Epithelial cell of prostate (primary cell): ENCODE measurements at places on chromosomes 5 and 9.

DNA sequence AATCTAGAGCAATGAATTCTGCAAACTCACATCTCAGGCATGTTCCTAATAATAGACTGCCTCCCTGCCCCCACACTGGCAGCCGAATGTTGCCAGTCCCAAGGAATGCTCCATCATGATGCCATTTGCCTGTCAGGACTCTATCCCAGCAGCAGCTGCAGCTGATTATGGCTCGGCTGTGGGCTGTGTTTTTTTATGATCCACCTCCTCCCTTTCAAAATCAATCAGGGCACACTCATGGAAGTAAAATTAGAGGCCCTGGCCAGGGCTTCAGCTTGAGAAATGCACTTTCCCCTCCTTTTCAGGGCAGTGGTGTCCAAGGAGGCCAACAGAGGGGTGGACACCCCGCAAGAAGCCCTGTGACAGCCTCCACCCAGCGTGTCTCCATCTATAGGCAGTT is 176.7 kb upstream of the S1PR3 start:
- no peak for DNase-seq

GRCh38 chr9:110189559-110190320 is 18.2 kb downstream of the C9orf152 start:
- no peak for DNase-seq

- DNase-seq: no peak
These were observed 125.6 kb upstream of the SLCO6A1 start for GRCh38 chr5:102624405-102624804.

DNA sequence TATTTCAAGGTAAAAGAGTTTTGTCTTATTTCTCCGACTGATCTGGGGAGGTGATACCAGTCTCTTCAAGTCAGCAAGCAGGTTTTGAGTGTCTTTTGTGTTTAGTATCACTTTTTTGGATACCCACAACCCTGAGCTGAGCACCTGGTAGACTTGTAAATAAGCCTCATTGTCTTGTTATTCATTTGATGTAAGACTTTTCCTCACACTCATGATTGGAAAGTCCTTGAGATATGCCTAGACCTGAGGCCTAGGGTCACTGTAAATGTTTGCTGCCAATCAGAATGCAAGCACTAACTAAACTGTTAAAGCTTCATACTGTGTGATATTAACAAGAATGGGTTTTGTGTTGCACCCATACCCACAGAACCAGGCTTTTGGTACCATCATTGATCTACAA is 100.7 kb upstream of the CKMT2 start:
- no peak for DNase-seq

GRCh38 chr9:89432986-89433530 is 64.9 kb downstream of the SEMA4D start:
- DNase-seq: no peak

- DNase-seq: no peak
These were observed 995 bp downstream of the IPPK start for GRCh38 chr9:92668746-92669526.

DNA sequence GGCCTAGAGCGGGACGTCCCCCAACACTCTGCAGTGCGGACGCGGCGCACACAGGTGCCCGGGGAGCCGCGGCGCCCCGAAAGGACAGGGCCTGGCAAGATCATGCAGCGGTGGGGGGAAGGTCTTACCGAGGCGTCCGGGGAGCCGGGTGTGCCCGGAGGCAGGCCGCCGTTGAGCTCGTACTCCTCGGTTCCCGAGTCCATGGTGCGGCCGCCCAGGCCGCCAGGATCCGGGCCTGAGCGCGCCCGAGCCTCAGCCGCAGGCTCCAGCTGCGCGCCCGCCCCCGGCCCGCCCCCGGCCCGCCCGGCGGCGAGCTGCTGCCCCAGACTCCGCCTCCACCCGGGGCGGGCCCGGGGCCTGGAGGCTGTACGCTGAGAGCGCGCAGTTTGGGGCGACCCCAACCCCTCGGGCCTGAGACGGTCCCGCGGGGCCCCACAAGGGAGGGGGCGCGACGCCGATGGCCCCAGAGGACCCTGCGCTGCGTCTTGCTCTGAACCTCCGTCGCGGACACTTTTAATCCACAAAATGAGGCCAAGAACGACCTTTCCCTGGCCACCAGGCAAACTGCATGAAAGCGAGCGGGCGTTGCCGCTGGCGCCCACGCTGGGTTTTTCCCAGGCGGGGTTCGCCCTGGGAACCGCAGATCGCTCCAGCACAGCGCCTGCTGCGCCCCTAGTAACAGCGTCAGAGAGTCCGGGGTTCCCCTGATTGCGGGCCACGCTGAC is at the start of gene NINJ1:
TSS of gene NINJ1 (minus strand) at position 237 of the 725 bp plus-strand sequence. CDS start at position 203, 34 bp downstream.
- DNase-seq: no peak

DNA sequence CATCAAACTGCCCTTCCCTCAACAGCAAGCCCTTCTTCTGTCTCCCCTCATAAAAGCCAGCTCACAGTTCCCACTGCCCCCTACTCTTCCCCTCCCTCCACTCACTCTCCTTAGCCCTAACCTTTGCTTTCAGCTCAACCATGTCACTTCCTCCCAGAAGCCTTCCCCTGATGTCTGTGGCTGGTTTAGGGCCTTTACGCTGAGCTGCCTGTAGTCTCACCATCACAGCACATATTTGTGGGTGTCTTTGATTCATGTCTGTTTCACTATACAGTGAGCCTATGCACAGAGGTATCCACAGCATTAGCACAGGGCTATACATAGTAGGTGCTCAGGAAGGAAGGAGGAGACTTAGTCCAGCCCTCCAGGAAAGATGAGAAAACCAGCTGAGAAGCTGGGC is 34.7 kb downstream of the C9orf50 start:
- no peak for DNase-seq

DNA sequence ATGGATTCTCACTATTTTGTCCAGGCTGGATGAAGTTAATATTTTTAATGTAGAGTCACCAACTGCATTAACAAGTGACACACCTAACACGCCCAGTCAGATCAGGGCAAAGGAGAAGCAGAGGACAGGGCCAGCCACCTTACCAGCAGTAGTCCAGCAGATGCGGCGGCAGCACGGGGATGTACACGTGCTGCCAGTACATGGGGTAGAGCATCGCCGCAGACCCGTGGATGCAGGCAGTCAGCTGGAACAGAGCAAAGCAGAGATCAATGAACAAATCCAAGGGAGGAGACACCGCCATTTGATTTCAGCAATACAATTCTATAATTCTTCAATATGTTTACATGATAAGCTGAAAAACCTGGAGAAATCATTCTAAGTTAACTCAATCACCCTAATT is 274.2 kb downstream of the CRB2 start:
- DNase-seq: no peak

DNA sequence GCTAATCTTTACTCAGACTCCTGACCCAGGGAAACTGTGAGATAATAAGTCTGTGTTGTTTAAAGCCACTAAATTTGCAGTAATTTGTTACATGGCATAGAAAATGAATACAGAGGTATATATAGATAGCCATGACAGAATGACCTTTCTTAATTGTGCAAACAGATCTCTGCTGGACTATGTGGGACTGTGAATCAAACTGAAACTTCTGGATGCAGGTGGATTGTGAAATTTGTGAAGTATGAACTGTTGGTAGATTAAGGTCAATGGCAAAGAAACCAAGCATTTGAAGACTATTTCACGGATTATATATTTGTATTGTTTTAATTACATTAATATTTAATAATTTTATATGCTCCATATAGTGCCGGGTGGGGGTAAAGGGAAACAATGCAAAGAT is 52.2 kb upstream of the GPR151 start:
- DNase-seq: no peak

- peak; percentile 91 for DNase-seq
These were observed 43.4 kb upstream of the CDKN2B start for GRCh38 chr9:22052376-22052945.

GRCh38 chr5:88172847-88173758 is 95.5 kb downstream of the TMEM161B start:
- no peak for DNase-seq

DNA sequence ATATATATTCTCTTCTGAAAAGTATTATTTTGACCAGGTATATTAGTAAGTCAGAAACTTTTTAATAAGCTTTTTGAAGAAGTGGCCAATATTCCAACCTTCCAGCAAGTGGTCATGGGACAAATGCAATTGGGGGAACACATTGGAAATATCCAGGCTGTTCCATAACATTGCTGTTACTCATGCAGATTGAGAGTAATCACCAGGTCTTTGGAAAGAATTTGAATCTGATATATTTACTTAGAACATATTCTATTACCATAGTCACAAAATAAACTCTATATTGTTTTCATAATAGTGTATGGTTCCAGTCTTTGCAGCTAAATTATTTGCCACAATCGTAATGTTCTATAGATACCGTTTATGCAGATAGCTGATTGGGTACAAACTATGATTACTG is 102.8 kb downstream of the TAF11L14 start:
- DNase-seq: no peak

- peak; percentile 60 for DNase-seq
These were observed 37.0 kb downstream of the NR6A1 start for GRCh38 chr9:124733964-124734740.

GRCh38 chr5:159033351-159033657 is 66.4 kb downstream of the EBF1 start:
- no peak for DNase-seq

GRCh38 chr5:141732417-141732816 is 50.4 kb upstream of the ARAP3 start:
- no peak for DNase-seq

- no peak for DNase-seq
These were observed 11.9 kb downstream of the GRIN1 start for GRCh38 chr9:137150617-137151457.

DNA sequence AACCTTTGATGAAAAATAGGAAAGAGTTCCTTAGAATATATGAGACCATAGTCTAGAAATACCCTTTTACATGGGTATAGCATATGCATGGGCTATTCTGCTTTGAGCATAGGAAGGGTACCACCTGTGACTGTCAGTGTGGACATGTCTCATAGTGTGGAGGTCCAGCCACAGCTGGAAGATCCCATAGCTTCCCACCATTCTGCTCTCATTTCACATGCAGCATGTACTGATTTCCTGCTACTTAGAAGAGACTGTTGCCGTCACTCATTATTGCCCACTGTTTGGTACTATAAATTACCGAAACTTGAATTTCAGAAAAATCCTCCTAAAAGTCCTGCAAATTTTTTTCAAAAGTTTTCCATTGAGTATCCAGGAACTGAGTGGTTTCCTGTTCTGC is 477.8 kb upstream of the DAB2 start:
- DNase-seq: no peak

- DNase-seq: no peak
These were observed 12.8 kb downstream of the FABP6 start for GRCh38 chr5:160242145-160242544.

- DNase-seq: no peak
These were observed 117.1 kb downstream of the DMXL1 start for GRCh38 chr5:119187776-119188529.

- DNase-seq: no peak
These were observed 19.0 kb upstream of the SPINK4 start for GRCh38 chr9:33220681-33221567.

GRCh38 chr9:118482306-118482705 is 778.1 kb downstream of the TLR4 start:
- no peak for DNase-seq

- no peak for DNase-seq
These were observed 1.1 kb upstream of the FAF2 start for GRCh38 chr5:176446884-176447590.

GRCh38 chr5:6397536-6398269 is 19.4 kb upstream of the MED10 start:
- DNase-seq: no peak

DNA sequence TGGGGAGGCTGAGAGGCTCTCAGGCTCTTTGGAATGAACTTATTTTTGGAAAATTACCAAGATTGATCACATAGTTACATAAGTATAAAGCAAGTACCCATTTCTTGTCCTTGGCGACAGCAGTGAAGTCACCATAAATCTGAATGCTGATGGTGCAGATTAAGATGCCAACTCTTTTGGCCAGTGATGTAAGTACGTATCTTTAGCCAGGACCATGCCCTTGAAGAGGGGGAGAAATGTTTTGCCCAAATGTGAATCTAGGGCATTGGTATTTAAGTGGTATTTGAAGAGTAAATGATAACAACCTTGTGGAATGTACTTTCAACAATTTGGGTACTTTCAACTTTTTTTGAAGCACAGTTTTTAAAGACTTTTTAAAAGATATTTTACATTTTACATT is 68.2 kb upstream of the RAD23B start:
- DNase-seq: no peak

GRCh38 chr9:136399176-136400037 is 563 bp downstream of the SNAPC4 start:
- DNase-seq: no peak

DNA sequence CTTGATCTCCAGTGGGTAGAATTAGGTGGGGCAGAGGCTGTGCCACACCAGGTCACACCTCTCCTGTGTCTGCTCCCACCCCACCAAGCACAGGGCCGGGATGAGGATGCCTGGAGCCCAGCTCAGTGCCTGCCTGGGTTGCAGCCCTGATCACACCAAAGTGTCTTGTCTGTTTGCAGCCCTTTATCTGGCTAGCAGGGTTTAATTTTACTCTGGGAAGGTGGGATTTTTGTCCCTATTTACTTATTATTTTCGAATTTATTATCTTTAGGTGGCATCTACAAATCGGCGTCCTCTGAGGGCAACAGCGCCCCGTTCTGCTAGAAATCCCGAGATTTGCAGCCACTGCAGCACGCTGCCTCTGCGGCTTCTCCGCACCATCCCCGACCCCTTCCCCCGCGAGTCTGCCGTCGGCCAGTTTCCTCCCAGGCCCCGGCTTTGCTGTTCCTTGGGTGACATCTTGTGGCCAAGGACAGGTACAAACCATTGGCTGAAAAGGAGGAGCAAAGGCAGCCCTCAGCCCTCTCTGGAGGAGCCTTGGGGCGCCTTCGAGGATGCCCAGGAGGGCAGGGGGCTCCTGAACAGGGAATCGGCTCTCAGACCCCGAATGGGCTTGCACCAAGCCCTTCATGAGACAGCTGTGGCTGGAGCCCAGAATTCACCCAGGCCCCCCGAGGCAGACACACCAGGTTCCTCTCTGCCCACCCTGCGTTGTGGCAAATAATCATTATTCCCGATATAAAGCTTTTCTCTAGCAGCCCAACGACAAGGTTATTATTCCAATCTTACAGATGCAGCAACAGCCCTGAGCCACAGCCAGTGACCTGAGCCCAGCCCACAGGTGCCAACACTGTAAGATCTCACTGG is 113.0 kb downstream of the GAPVD1 start:
- no peak for DNase-seq

- DNase-seq: no peak
These were observed 6.1 kb downstream of the DNAJB5 start for GRCh38 chr9:34995670-34996060.

DNA sequence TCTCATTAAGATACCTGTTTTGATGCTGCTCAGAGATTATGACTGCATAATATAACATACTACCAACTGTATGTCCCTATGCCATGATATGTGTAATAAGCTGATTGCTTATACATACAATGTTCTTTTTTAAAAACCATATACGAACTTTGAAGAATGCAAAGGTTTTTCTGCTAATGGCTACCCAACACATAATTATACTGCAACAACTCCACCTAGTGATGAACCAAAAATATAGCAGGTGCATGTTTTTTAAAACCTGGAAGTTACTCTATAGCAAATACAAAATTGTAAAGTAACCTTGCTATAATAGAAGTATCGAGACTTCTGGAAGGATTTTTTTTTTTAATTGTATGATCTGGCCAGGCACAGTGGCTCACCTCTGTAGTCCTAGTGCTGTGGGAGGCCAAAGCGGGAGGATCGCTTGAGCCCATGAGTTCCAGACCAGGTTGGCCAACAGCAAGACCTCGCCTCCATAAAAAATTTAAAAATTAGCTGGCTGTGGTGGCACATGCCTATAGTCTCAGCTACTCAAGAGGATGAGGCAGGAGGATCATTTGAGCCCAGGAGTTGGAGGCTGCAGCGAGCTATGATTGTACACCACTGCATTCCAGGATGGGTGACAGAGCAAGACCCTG is 49.1 kb downstream of the HOMER1 start:
- DNase-seq: no peak
